ENCODE measurements at places on chromosomes 6 and 20.

GRCh38 chr20:32072168-32072750 is 20.2 kb downstream of the HCK start:
- no peak for DNase-seq

- DNase-seq, result no peak
These were observed 336 bp upstream of the LY6G5C start for GRCh38 chr6:31681135-31681671.

- no peak for DNase-seq
These were observed 164.8 kb upstream of the MAN1A1 start for GRCh38 chr6:119514345-119514744.

GRCh38 chr6:25137480-25137879 is 141.7 kb upstream of the CARMIL1 start:
- no peak for DNase-seq

DNA sequence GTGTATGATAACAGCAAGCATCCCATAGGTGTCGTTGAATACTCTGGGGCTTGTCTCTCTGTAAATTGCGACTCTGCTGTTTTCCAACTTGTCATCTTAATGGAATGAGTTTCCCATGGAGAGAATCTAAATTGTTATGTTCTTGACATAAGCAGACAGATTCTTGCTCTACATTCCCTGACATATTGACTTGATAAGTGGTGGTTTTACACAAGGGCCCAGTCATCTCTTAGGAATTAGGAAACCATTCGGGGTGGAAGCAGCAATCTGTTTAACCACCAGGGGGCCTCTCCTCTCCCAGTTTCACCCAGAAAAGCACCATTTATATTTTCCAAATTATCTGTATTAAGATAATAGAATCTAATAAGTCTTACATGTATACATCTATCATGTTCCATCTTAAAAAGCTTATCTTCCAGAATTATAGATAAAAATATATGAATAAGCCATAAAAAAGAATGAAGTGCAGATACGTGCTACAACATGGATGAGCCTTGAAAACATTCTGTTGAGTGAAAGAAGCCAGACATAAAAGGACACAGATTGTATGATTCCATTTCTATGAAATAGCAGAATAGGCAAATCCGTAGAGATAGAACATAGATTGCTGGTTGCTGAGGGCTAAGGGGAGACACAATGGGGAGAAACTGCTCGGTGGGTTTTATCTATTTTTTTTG is 23.1 kb upstream of the MROH8 start:
- DNase-seq, result no peak

GRCh38 chr6:251920-252319 is 40.4 kb upstream of the DUSP22 start:
- DNase-seq, result no peak

DNA sequence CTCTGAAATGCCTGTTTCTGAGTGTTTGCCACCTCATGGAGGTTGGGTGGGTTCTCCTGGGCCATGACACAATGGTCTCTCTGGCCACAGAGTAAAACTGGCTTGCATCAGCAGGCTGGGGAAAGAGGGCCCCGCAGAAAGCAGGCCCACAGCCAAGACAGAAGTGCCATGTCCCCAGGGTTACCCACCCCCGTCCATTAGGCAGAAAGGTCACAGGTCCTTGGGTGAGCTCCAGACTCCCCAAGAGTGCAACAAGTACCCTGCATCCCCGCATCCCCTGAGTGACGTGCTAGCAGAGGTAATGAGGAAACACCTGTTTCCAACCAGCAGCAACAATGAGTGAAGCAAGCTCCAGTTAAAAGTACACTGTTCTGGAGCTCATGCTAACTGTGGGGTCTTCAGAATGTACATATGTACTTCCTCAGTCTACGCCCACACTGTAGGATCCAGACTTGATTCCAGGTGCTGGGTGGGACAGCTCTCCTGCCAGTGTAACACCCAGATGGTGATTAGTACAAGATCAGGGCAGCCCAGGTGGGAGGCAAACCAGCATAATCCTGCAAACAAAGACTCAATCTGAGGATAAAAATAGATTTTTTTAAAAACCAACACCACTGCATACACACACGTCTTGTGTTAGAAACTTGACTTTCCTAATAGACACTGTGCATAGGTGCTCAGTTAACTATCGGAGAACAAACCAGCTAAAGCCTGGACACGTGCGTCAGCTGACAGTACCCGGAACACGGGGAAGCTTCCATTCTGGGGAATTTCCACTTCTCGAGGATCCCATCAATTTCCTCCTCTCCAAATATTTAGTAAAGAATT is 31.5 kb downstream of the RRBP1 start:
- DNase-seq, result no peak
